Right renal pelvis (tissue), 4 donors: ENCODE measurements at places on chromosomes 1 and 21. TPM values are rescaled to one million over a fixed set of nuclear protein-coding genes. Genes with fewer than 3 reads are reported as not detected.

Gene LIN9
- polyA plus RNA-seq, result 14.0 TPM

Gene SLC6A17
- polyA plus RNA-seq, result 0.90 TPM

Gene KRTAP19-6
- polyA plus RNA-seq, result not detected

Gene PIP5K1A
- polyA plus RNA-seq, result 59.2 TPM

Gene CATSPER4
- polyA plus RNA-seq, result not detected
